Transverse colon (tissue), 4 donors: ENCODE measurements at places on chromosomes 16 and 17. TPM values are rescaled to one million over a fixed set of nuclear protein-coding genes. Genes with fewer than 3 reads are reported as not detected.

DNA sequence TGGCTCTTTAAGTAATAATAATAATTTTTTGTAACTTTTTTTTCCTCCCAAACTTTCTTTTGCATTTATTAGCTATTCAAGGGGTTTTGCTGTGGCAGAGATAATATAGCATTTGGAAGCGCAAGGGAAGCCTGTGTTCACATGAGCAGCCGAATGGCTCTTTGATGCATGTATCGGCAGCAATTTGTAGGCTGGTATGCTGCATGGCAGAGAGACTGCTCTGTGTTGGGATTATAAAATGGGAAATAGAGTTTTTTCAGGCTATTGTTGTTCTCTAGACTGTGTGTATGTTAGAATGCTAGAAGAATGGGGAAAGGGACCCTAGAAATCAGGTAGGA, 94.6 kb upstream of the SALL1 start:
- no peak for DNase-seq

DNA sequence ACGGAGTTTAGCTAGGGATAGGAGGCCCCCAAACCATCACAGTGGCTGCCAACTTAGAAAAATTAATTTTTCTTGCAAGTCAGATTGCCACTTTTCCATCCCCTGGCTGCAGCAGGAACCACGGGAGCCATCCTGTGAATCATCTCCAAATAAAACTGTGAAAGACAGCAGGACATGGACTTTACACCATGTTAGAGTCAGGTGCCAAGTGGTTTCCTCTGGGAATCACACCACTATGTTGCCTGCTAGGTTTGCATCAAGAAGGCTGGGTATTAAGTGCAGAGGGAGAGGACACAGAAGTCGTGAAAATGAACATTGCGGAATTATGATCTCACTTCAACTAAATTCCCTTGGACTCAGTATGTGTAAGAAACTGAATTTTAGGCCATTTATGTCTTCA, 471.3 kb upstream of the GOT2 start:
- no peak for DNase-seq

DNA sequence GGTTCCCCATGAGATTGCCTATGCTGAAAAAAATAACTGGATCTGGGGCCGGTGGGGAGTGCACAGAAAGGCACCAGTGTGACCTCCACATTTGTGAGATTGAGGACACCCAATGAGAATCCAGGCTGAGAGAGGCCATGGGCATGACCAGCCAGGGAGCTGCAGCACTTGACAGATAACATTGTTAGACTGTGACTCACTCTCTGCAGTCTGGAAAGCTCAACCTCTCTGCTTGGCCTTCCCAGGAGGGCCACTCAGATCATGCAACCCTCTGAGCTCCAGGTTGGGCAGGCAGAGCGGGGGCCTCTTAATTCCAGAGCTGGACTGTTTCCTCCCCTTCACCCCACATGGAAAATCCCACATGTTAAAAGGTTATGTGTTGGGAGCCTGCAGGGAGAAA, 30.1 kb downstream of the FZD2 start:
- no peak for DNase-seq

Gene ARL5C
- not detected for total RNA-seq

GRCh38 chr17:63390090-63390489, 56.0 kb downstream of the CYB561 start:
- no peak for DNase-seq

- no peak for DNase-seq
Observed at GRCh38 chr17:82670661-82671450, 22.6 kb upstream of the WDR45B start.

DNA sequence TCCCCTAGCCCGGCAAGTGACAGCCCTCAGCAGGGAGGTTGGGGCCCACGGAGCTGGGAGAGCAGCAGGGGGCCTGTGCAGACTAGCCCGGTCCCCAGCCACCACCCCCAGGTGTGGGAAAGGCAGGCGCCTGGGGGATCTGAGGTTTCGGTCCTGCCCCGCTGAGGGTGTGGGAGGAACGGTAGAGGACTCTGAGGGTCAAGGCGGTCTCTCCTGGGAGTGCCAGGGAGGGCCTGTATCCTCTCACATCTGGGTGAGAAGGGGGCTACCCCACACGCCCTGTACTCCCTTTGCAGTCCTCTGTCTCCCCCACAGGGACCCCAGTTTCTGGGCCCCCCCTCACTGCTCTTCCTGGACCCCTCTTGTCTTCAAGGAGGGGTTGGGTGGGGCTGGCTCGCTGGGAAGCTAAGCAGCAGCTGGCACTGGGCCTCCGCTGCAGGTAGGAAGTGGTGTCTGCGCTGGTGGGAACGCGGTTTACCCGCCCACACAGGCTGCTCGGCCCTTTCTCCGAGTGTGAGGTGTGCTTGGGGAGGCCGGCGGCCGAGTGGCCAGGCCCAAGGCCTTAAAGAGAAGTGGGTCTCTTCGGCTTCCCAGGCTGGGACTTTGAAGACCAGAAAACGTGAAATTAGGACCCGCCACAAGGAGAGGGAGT, 15.4 kb downstream of the CD7 start:
- peak; percentile 47 for DNase-seq

Gene AATF
- total RNA-seq: 27.2 TPM

DNA sequence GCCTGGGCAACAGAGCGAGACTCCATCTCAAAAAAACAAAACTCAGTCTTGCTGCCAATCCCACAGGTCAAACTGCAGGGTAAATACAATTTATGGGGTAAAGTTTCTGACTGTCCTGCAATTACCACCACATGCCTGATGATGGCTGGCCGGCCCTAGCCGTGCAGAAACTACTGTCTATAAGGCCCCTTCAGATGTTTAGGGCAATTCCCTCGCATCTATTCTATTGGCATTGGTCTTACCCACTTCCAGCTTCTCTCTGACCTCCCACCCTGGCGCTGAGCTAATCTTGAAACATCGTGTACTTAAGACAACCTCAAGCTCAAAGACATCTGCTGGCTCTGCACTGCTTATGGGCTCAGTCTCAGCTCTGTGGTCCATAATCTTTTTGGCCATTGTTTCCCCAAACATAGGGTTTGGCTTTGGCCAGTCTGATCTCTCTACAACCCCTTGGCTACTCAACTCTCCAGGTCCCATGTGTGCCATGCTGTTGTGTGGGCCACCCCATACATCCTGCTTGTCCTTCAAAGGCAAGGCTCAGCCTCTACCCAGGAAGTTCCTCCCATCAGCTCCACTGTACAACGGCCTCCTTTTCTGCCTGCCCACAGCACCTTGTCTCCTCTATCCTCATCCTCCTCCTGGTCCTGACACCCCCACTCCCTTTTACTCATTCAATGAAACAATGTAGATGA, 16.6 kb downstream of the MAP3K14 start:
- no peak for DNase-seq

Gene METRNL
- 136 TPM for total RNA-seq

- no peak for DNase-seq
Observed at GRCh38 chr17:37831492-37831891, 86.6 kb upstream of the HNF1B start.

DNA sequence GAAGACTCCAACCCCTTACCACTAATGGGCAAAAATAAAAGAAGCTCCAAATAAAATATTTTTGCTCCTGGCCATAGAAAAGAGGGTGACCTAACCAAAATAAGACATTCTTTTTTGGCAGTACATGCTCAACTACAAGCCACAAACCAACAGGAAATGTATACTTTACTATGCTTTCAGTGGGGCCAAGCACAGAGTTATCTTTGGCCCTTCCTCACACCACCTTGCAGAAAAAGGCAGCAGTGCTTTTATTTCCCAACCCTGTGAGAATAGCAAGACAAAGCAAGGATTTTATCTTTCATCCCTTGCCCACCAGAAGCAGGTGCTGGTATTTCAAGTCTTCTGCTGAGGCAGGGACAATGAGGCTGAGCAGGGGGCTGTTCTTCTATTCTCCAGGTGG, 1493.1 kb downstream of the CDH11 start:
- DNase-seq: no peak

DNA sequence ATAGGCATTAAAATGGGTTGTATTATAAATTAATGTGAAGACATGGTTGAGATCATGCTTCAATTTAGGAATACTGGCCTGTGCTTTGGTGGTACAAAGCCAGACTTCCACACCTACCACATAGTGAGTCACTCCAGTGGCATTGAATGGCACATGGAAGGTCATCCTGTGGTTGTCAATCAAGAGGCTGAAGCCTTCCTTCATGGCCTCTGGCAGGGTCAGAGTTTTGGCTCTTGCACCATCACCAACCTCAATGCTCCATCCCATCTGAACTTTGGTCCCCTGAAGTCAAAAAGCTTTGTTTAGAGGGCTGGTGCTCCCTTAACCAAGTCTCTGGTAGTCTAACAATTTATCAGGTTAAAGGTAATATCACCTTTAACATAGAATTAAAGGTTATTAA, 6.1 kb downstream of the ZP2 start:
- no peak for DNase-seq

Gene TMC7
- 7.1 TPM for total RNA-seq

DNA sequence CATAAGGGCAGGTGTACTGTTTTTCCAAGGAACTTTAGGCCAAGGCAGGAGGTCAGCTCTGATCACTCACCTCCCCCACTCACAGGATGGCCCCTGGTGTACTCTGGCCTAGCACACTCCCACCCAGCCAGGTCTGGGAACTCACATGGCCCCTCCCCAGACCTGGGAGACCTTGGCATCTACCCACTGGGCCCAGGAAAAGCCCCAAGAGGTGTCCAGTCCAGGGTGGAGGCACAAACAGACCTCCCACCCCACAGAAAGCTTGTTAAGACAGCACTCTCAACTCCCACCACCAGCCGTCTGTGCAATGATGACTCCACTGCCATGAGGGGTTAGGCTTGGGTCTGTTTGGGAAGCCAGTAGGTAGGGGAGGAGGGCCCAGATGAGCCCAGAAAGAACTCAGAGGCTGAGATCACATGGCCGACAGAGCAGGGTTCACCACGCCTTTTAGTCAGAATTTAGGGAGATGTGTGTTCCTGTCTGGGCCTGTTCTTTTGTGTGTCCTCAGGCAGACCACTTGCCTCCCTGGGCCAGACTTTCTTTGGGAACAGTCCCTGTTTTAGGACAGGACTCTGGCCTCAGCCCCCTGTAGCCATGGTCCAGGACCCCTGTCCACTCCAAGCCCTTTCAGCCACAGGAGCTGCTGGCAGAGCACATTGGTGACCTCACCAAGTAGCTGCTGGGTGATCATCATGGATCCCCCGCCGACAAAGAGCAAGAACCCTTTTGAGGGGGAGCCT, 12.1 kb upstream of the CBFB start:
- DNase-seq: no peak

GRCh38 chr17:81434072-81434471, 38.8 kb downstream of the BAHCC1 start:
- no peak for DNase-seq

GRCh38 chr17:48787828-48788227, 29.2 kb downstream of the TTLL6 start:
- DNase-seq: no peak

DNA sequence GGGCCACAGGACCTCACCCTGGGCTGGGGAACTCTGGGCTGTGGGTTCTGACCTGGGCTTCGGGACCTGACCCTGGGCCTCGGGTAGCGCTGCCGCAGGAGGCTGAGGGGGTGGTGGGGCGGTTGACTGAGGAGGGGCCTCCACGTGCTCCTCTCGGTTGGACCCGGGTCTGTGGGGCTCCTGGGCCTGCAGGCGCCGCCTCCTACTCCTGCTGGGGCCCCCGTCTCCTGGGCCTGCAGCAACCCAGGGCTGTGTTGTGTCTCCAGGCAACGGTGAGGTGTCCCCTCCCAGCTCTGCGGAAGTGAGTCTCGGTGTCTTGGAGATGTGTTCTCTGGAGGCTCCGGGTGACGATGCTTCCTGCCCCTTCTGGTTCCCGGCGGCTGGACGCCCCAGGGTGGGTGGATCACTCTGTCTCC, 41.5 kb upstream of the GNG13 start:
- no peak for DNase-seq

- DNase-seq: no peak
Observed at GRCh38 chr17:50967795-50968194, 101.6 kb upstream of the TOB1 start.

DNA sequence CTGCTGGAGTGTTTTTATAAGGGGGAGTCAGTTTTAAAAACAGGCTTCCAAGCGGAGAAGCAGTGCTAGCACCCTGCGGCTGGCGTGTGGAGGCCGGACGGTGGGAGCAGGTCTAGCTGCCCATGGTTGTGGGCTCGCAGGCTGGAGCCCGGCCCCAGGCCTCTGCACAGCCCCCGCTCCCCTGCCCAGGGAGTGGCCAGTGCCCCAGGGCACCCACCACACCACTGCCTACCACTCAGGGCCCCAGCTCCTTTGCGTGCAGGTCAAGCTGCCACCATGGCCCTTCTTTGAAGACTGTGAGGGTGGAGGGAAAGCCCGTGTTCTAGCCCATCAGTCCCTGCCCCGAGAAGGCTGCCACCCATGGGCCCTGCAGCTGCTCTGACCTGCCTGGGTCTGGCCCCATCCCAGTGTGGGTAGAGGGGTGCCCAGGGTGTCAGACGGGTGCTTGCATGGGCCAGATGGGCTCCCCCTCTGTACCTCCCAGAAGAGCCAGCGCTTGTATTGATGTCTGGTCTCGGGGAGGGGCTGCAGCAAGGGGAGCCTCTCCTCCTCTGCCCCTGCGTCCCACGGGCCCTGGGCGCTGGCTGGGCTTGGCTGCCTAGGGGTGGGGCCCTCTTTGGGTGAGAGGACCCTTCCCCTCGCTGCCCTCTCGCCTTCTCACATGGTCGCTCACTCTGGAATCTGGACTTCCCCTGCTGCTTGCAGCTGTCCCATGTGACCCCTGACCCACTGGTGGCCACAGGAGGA, 1.5 kb upstream of the NUDT16L1 start:
- no peak for DNase-seq

GRCh38 chr16:20870122-20870820, 29.9 kb downstream of the DCUN1D3 start:
- no peak for DNase-seq

DNA sequence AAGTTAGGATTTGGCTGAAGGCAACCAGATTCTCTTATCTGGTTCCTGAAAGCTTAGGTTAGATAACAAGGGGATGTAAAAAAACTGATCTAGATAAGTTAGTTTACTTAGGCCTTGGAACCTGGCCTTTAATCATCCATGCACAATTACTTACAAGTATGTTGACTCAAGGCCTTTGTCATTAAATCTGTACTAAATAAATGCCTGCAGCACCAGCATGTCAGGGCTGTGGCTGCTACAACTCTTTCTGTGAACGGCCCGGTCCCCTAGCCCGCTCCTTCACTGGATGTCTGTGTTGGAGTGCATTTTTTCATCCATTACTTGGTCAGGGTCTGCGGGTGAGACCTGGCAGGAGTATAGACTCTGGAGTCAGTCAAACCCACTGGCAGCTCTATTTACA, 48.4 kb upstream of the ALDH3A1 start:
- no peak for DNase-seq
